ENCODE measurements at places on chromosomes 6 and 20.

DNA sequence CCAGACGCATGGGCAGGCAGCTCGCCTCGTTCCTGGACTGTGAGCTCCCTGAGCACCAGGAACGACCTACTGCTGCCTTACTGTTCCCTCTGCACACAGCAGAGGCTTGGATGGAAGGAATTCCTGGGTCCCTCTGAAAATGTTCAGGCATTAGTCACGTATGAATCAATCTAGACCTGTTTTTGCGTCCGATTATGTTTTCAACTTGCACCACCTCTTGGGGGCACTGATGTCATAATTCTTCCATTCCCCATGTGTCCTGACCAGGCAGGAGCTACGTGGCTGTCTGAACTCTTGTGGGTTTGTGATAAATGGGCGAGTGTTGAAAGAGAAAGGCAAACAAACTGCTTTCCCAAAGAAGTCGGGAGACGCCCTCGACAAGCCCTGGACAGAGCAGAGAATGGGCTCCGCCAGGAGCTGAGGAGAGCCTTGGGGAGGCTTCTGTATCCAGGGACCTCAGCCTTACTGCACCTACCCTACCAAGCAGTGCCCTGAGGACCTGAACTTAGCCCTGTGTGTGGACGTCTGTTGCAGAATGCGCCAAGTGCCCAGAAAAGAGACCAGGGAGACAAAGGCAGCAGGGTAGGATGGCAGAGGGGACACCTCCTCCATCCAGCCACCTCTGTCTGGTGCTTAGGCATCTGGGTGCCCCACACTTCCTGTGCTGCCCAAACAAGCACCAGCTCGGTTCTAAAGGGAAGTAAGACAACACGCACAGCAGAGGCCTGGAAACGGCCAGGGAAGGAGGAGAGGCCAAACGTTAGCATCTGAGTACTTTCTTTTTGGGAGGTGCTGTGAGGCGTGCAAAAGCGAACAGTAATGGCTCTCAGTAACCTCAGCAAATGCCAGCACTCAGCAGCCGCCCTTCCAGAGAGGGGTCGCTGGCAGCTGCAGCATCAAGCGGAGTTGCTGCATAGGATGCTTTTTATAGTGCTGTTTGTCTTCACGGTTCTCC is 124.2 kb downstream of the LY86 start:
- no peak overlapping the region for H3K4me3 ChIP-seq
- no peaks in the 10 kb centered on the region for H3K27me3 ChIP-seq
- H3K27ac ChIP-seq = no peak overlapping the region
- no peak for DNase-seq
- peaks cover 12% of the 10 kb centered on the region for H3K4me1 ChIP-seq

DNA sequence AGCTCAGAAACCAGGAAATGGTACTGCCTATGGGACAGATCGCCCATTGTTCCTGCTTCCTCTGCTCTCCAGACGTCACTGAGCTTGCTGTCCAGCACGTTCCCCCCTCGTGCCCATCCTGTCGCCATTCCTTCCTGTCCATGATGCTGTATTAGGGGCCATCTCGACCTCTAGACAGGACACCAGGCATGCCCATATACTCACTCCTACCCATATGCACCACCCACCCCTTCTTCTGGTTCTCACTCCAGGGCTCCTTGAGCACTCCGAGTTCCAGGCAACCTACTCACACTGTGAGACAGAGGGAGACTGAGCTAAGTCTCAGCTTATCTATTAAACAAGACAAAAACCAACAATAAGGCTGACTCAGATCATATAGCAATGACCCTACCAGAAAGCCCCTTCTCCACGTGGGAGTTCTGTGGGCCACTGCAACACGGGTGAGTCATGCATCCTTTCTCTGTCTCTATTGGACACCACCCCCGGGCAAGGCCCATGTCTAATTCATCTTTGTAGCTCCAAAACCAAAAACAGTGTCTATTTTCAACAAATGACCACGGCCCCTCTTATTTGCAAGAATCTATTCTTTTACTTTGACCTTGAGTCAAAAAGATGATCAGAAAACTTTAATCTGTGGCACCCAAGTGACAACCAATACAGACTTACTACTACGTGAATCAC is 65.7 kb downstream of the PSMG4 start:
- no peak overlapping the region for H3K4me3 ChIP-seq
- H3K27ac ChIP-seq = no peak overlapping the region
- DNase-seq = no peak
- peaks cover 5% of the 10 kb centered on the region for H3K4me1 ChIP-seq

GRCh38 chr6:166325383-166326042 is 16.8 kb downstream of the SFT2D1 start:
- no peaks in the 10 kb centered on the region for H3K27me3 ChIP-seq
- peaks cover 2% of the 10 kb centered on the region for H3K4me1 ChIP-seq
- no peak overlapping the region for H3K4me3 ChIP-seq

DNA sequence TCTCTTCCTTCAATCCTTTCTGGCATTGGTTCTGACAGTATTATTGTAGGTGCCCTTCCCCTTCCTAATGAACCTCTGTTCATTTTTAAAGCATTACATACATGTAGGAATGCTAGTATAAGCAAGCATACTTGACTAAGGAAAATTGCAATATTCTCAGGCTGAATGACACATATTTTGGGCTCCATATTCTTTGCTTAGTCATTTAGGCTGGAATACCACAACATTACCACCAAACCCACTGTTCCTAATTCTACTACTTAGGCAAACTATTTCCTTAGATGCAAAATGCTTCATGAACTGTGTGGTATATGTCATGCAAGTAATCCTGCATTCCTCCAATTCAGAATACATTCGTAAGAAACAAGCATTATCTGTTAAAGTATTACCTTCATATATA is 113.9 kb downstream of the PRDM1 start:
- H3K27ac ChIP-seq = no peak overlapping the region
- no peaks in the 10 kb centered on the region for H3K27me3 ChIP-seq
- H3K4me3 ChIP-seq = no peak overlapping the region

GRCh38 chr20:23565503-23566045 is 2.7 kb downstream of the CST9L start:
- no peak for DNase-seq
- H3K4me1 ChIP-seq = no peaks in the 10 kb centered on the region
- H3K27ac ChIP-seq = no peak overlapping the region
- no peaks in the 10 kb centered on the region for H3K27me3 ChIP-seq
- H3K36me3 ChIP-seq = no peaks in the 10 kb centered on the region

DNA sequence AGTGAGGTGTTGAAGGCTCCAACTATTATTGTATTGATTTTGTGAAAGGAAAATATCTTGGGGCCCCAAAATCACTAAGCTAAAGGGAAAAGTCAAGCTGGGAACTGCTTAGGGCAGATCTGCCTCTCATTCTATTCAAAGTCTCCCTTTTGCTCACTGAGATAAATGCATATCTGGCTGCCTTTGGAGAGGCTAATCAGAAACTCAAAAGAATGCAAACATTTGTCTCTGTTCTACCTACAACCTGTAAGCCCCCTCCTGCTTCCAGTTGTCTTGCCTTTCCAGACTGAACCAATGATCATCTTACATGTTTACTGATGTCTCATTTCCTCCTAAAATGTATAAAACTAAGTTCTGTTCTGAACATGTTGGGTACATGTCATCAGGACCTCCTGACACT is 125.9 kb downstream of the HTR1B start:
- no peaks in the 10 kb centered on the region for H3K36me3 ChIP-seq
- DNase-seq = no peak
- no peak overlapping the region for H3K27ac ChIP-seq

GRCh38 chr20:1800777-1801176 is 94.4 kb upstream of the SIRPA start:
- no peak overlapping the region for H3K4me3 ChIP-seq
- DNase-seq = no peak
- H3K4me1 ChIP-seq = no peaks in the 10 kb centered on the region
- no peak overlapping the region for H3K27ac ChIP-seq
- no peaks in the 10 kb centered on the region for H3K27me3 ChIP-seq

- no peak overlapping the region for H3K27ac ChIP-seq
- H3K4me3 ChIP-seq = no peak overlapping the region
- no peaks in the 10 kb centered on the region for H3K27me3 ChIP-seq
- no peaks in the 10 kb centered on the region for H3K36me3 ChIP-seq
- H3K4me1 ChIP-seq = no peaks in the 10 kb centered on the region
Observed at GRCh38 chr20:36642136-36642535, 3.9 kb downstream of the SLA2 start.

DNA sequence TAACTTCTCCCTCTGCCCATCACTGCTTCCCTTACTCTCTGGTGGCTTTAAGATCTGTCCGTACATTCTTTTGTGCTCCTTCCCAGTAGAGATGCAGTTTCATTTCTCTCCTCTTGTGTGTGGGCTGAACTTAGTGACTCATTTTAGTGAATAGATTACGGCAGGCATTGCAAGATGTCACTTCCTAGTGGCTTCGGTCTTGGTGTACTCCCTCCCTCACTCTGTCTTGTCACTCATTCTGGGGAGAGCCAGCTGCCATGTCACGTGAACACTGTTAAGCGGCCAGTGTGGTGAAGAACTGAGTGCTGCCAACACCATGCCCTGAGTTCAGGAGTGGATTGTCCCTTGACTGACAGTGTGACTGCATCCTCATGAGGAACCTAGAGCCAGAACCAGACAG is 115.9 kb downstream of the OTOR start:
- no peaks in the 10 kb centered on the region for H3K27me3 ChIP-seq
- DNase-seq = no peak
- H3K27ac ChIP-seq = no peak overlapping the region
- no peak overlapping the region for H3K4me3 ChIP-seq
- no peaks in the 10 kb centered on the region for H3K4me1 ChIP-seq

GRCh38 chr20:52179331-52180179 is 12.0 kb downstream of the ZFP64 start:
- no peaks in the 10 kb centered on the region for H3K27me3 ChIP-seq
- peaks cover 10% of the 10 kb centered on the region for H3K4me1 ChIP-seq
- DNase-seq = no peak
- H3K36me3 ChIP-seq = peaks cover 12% of the 10 kb centered on the region
- no peak overlapping the region for H3K27ac ChIP-seq

GRCh38 chr6:126267626-126268025 is 72.3 kb upstream of the CENPW start:
- no peak for DNase-seq
- H3K4me3 ChIP-seq = no peak overlapping the region
- no peaks in the 10 kb centered on the region for H3K36me3 ChIP-seq
- peaks cover 6% of the 10 kb centered on the region for H3K4me1 ChIP-seq

- no peaks in the 10 kb centered on the region for H3K36me3 ChIP-seq
- H3K27ac ChIP-seq = no peak overlapping the region
- no peaks in the 10 kb centered on the region for H3K4me1 ChIP-seq
- no peak overlapping the region for H3K4me3 ChIP-seq
- no peak for DNase-seq
Observed at GRCh38 chr6:157099912-157100593, 223.3 kb downstream of the TMEM242 start.

Data from tibial artery (tissue), 4 donors.